ENCODE measurements at places on chromosomes 11 and 22.

DNA sequence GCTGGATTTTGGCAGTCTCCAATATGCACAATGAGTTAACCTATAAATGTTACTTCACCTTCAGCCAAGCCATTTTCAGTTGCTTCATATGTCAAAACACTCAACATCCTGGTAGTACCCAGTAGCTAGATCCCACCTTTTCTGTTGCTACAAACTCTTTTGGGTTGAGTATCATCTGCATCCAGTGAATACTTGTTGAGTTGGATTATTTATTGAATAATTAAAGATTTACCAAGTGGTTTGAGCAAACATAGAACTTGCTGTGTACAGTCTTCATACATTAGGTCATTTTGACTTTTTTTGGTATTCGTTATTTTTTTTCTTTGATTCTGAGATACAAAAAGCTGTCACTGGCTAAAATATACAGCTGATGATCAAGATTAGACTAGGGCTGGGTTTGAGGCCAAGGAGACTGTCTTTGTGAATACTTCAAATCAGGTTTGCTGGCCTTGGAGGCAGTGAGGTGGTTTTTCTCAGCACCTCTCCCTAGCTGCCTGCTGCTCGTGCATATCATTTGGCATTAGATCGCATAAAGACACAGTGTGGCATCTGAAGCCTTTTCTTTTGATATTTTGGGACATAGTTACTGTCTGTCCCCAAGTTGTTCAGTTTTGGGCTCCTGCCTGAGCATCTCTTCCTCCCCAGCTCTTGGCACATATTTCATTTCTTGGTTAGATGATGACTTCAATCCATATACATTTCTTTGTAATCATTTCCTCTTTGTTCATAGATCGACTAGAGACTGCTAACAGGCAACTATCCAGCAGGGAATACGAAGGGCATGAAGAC is 62.8 kb downstream of the AMOTL1 start:
- DNase-seq = no peak

DNA sequence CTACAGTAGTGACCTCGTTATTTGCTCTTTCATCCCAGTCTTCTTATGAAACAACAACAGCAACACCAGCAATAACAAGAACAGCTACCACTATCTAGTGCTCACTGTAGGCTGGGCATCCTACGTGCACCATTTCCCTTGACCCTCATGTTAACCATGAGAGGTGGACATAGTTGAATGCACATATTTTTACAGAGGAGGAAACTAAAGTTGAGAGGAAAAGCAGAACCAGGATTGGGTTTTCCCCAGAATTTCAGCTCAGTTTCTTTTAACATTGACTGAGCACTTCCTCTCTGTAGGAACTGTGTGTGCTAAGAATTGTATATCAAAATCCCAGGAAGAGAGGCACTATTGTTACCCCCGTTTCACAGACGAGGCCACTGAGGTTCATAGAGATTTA is 39.4 kb upstream of the TSPAN18 start:
- no peak for DNase-seq

- DNase-seq = no peak
Measured at GRCh38 chr22:42974223-42974622, 40.7 kb downstream of the PACSIN2 start.

- no peak for DNase-seq
Measured at GRCh38 chr22:17888855-17889254, 114.6 kb upstream of the BID start.

- DNase-seq = no peak
Measured at GRCh38 chr11:110196241-110196754, 100.1 kb downstream of the RDX start.

DNA sequence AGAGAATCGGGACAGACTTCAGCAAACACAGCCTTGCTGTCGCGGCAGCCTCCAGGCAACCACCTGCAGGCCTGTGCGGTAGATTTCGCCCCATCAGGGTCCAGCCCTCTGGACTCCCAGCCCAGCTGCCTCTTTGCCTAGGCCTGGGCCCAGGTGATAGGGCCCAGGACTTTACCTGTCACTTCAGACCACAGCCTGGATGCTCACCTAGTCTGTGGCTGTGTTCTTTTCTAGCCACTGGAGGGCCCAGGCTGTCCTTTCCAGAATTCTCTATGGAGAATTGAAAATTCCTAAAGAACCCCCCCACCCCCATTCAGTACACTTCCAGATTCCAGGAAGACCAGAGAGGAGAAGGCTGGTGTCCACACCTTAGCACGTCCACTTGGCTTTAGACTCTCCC is 30.6 kb upstream of the RAB1B start:
- DNase-seq = no peak

GRCh38 chr11:16080688-16081381 is 275.5 kb downstream of the SOX6 start:
- no peak for DNase-seq

DNA sequence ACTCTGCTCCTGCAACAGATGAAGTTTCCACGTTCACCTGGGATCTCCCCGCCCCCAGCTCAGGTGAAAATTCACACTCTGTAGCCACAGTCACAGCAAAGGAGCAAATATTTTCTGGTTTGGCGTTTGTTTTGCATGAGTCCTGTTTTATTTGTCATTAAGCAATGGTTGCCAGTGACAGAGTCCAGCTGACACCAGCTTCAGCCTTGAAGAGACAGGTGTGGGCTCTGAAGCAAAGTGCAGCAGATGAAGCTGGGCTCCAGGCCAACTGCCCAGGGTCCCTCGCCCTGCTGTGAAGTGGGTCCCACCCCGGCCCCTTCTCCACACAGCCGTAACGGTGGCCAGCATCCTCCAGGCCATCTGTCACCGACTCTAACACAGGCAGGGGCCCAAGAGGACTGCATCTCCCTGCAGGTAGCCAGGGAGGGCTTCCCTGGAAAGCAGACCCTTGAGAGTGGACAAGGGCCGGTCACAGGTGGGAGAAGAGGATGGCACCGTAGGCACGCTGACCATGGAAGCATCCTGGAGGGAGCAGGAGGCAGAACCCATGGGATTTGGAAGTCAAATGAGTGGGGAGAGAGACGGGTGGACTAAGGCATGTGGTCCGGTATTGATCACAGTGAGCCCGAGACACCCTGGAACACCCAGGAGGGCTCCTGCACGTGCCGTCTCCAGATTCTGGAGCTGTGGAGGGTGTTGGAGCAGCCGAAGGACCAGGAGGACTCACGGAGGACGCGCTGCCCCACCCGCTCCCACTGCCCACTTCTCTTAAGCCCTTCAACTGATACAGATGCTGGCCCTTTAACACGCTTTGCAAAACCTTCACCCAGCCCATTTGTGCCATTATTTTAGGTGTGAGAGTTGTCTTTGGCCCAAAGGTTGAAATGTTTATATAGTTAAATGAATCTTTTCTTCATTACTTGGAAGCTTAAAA is 294.5 kb downstream of the BRD1 start:
- DNase-seq = no peak

GRCh38 chr22:35218079-35218478 is 39.2 kb upstream of the HMGXB4 start:
- DNase-seq = no peak

DNA sequence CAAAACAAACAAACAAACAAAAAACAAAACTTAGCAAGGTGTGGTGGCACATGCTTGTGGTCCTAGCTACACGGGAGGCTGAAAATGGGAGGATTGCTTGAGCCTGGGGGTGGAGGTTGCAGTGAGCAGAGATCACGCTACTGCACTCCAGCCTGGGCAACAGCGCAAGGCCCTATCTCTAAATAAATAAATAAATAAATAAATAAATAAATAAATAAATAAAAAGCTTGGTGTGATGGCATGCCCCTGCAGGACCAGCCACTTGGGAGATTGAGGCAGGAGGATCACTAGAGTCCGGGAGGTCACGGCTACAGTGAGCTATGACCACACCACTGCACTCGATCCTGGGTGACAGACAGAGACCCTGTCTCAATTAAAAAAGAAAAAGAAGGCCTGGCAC is 9.0 kb upstream of the STARD10 start:
- DNase-seq = no peak

DNA sequence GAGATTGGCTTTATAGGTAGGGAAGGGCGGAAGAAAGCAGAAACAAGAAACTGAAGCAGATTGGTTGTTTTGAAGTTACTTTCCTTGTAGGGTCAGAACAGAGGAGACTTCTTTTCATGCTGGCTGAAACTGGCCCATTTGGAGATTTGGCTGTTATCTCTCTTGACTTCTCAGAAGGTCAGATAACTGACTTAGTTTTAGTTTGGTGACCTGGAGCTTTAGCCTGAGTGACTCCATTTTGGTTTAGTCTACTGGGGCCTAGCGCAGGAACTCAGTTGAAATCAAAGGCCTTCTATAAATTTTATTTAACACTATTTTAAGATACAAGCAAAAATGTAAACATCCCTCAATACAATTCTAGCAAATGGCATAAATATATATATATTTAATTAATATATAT is 31.4 kb downstream of the CSTPP1 start:
- DNase-seq = no peak

GRCh38 chr22:28882878-28883656 is at the start of gene ZNRF3:
ZNRF3 (plus strand) TSS chr22:28883572; CDS start chr22:28883767, 195 bp downstream.
- peak; percentile 7 for DNase-seq

DNA sequence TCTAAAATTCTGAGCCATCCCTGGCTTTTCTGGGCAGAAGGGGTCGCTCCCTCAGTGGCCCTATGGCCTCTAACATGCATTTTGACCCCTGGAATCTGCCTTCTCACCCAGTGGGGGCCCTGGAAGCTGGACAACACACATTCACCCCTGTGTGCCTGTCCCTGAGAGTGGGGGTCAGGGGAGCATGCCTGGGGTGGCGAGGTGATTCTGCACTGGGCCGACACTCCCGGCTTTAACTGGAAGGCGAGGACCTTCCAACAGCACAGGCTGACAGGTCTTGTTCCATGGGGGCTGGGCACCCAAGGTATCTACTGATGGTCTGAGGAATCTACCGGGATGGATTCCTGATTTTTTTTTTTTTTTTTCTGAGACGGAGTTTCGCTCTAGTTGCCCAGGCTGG is 10.7 kb downstream of the PPM1F start:
- DNase-seq = no peak

DNA sequence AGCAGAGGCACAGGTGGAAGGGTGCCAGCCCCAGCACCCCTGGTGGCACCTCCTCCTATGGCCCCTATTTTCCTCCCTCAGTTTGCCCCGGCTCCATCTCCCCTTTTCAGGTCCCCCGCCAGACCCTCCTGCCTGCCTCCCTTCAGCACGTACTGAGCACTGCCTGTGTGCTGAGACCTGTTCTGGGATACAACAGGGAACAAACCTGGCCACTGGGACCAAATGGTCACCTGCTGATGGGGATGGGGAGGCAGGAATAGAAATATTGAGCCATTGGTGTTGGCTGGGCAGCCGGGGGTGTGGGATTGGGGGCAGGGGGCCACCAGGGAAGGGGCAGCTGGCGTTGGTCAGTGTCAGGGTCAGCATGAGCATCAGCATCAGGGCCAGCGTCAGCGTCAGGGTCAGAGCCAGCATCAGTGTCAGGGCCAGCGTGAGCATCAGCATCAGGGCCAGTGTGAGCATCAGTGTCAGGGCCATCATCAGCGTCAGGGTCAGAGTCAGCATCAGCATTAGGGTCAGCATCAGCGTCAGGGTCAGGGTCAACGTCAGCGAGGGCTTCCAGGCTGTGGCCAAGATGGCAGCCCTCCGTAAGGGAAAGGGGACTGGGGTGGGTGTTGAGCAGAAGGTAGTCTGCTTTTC is 7.5 kb downstream of the ZNF74 start:
- no peak for DNase-seq

- DNase-seq = no peak
Measured at GRCh38 chr11:31870609-31871309, 59.6 kb upstream of the PAX6 start.

GRCh38 chr22:37195921-37196320 is 7.9 kb upstream of the C1QTNF6 start:
- no peak for DNase-seq

- DNase-seq = no peak
Measured at GRCh38 chr11:18295316-18295715, 26.6 kb downstream of the HPS5 start.

DNA sequence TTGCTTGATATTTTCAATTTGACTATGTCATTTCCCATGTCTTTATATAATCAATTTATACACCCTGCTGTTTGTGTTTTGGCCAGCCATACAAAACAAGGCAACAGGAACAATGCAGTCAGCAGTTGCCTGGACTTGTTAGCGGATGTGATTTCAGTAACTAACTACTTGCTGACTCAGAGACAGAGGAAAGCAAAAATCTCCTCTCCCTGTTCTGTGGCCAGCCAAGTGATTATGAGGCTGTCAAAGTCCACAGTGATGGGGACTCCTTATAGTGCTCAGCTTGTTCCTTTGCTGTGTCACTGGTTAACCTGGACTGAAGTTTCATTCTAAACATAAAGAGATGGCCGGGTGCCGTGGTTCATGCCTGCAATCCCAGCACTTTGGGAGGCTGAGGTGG is 32.6 kb upstream of the APLP2 start:
- DNase-seq = no peak

- peak; percentile 74 for DNase-seq
Measured at GRCh38 chr11:62508336-62509058, 38.1 kb downstream of the AHNAK start.
